Stimulated activated CD8-positive, alpha-beta memory T cell treated with anti-CD3 and anti-CD28 coated beads, Interleukin-4, amount 100 ng/mL, for 1 hour (primary cell): ENCODE measurements at places on chromosomes 1 and 21.

- no peak for DNase-seq
These were observed 15.8 kb upstream of the SLC25A44 start for GRCh38 chr1:156177919-156178654.

DNA sequence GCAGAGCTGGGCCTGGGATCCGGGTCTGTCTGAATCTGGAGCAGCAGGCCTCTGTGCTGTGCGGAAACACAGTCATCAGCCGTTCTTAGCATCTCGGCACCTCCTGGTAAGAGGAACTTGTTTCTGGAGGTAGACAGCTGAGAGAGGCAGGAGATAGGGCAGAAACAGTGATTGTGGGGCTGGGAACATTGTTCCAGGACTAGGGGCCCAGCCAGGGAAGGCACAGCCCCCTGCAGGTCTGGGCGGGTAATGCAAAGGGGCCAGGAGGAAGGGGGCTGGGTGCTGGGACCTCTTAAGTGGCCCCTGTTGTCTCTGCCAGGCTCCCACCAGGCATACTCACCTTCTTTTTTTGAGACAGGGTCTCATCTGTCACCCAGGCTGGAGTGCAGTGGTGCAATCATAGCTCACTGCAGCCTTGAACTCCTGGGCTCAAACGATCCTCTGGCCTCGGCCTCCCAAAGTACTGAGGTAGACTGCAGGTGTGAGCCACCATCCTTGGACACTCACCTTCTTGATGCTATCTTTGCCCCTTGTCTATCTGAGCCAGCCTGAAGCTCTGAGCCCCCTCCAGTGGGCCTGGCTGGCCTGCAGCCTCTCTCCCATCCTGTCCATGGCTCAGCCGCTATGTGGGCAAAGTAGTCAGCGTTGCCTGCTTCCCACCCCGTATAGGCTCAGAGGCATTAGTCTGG lies 134.3 kb upstream of the ZBTB40 start:
- no peak for DNase-seq

DNA sequence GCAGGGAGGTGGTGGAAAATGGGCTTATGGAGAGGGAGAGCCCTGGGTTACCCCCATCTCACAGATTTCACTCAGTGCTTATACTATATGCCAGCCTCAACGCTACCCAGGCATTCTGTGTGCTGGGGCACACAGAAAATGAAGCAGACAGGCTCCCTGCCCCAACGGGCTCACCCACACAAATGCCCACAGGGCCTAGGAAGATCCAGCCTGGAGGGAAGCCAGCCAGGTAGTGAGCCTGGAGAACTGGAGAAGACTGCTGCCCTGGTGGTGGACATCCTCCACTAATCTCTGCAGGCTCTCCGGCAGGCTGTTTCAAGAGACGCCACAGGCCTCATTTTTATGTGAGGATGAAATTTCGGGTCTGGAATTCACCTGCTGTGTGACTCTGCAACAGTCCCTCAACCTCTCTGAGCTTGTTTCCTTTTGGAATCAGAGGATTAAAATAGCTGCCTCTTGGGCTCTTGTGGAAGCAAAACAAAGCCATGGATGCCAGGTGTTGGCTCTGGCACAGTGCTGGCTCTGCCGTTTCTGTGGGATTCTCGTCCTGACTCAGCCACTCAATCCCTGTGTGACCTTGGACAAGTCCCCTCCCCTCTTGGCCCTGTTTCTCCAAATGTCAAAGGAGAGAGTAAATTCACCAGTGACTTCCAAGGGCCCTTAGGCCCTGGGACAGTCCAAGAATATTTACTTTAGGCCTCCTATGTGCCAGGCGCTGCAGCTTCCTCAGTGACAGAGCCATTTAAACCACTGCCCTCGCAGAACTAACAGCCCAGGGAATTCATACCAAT lies 3.6 kb downstream of the PAQR7 start:
- no peak for DNase-seq

DNA sequence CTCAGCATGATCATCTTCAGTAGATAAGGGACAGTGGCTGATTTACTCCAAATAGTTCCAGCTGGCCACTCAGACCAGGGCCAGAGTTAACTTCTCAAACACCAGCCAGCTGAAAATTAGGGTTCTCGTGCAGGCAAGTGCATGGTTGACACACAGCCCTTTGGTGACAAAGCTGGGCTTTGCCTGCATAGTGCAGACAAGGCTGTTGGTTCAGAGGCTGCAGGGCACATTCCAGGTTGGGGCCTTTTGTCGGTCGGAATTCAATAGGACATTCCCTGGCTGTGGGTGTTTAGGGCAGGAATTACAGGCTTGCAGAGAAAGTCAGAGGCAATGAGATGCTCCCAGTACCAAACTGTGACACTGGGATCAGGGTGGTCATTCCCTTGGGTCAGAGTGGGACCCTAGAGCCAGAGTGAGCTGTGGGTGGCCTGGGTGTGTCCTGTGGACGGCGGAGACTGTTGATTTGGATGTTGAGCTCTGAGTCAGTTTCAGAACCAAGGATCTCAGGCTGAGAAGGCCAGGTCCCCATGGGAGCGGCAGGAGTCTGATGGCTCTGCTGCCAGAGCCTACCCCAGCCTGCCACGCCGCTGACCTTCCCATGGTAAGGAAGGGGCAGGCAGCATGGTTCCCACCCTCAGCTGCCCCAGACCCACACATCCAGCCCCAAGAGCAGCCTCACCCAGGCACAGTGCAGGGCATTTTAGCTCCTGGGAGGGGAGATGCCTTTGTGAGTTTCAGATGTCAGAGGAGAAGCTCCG lies 56.2 kb downstream of the STUM start:
- DNase-seq: no peak

DNA sequence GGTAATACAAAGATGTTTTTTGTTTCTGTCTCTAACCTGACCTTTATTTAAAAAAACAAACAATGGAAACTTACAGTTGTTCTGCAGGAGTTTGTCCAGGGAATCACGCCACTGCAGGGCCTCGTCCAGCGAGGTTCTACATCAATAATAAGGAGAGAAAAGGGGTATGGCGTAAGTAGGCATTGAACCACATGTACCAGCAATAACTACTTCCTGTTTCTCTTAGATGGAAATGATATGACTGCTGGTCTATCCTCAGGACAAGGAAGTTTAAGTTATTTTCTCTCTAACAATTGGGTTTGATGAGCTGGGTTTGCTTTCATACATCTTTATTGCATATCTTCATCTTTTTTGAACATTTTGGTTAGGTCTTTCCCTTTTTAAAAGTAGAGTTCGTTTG lies 40.9 kb downstream of the RGS5 start:
- DNase-seq: no peak

DNA sequence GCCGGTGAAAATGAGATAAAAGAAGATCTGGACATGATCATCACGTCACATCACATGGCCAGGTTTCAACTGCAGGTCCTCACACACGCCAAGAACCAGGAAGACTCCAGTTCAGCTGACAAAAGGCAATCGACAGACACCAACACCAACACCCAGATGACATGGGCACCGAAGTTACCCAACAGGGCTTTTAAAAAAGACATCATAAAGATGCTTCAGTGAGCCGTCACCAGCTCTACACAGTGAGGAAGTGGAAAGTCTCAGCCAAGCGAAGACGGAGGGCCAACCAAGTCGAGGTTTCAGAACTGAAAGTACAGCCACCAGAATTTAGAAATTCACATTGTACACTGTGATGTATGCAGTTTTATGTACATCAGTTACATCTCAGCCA lies 154.3 kb upstream of the COL6A1 start:
- DNase-seq: no peak

- DNase-seq: no peak
These were observed 382.8 kb downstream of the AMY1C start for GRCh38 chr1:104132382-104132973.

- no peak for DNase-seq
These were observed 288.8 kb downstream of the DPYD start for GRCh38 chr1:97632075-97632474.

DNA sequence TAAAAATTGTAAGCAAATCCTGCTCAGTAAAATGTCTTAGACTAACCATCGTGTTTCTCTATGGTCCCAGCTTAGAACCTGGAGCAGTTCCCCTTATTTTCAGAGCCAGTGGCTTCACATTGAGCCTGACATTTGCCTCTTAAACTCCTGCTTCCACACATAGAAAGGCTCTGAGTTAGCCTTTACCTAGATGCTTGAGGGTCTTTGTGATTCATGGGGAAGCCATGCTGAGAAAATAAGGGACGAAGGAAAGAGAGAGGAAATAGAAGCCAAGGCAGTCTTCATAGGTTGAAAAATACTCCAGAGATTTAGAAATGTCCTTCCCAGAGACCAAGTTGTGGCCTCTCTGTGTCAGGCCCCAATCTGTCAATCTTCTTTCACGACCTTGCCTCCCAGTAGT lies 16.1 kb upstream of the RBBP5 start:
- DNase-seq: no peak

DNA sequence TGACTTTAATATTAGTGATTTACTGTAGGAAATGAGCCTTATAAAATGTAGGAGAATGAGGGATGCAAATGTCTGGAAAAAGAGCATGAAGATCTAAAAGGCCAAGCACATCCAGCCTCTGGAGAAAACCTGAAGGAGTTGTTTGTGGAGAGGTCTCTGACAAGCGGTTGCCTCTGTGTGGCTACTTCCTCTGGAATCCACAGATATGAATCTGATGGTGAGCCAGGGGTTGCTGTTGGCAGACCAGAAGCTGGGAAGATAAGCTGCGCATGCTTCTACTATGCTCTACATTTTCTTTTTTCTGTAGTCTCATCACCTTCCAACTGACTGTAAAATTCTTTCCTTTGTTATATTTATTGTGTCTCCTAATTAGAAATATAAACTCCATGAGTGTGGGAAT lies 248.6 kb downstream of the OLFM3 start:
- DNase-seq: no peak

DNA sequence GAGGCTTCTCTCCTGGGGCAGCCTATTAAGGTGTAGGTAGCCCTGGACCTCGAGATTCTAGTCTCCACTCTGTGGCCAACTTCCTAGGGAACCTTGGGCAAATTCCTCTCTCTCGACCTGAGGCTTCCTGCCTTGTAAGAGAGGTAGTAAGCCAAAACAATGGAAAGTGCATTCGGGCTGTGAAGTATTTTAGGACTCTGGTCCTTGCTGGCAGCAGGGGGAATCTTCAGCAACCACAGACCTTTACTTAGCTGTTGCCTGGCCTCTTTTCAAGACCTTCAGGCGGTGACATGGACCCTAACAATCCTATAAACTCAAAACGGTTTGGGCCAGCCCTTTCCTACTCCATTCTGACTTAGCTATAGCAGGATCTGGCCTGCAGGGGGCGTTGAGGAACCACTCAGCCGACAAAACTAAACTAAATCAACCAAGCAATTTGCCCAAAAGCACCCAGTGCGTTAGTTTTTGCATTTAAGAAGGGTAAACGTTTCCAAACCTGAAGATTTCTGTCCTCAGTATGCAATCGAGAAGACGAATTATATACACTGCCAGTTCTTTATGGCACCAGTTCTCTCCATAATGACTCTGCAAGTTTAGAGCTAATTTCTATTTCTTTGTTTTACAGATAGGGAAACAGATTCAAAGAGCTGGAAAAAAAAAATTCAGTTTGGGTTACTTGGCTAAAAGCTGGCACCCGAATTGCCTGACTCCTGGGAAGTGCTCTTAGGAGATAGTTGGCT lies 10.9 kb upstream of the SESN2 start:
- peak; percentile 68 for DNase-seq

DNA sequence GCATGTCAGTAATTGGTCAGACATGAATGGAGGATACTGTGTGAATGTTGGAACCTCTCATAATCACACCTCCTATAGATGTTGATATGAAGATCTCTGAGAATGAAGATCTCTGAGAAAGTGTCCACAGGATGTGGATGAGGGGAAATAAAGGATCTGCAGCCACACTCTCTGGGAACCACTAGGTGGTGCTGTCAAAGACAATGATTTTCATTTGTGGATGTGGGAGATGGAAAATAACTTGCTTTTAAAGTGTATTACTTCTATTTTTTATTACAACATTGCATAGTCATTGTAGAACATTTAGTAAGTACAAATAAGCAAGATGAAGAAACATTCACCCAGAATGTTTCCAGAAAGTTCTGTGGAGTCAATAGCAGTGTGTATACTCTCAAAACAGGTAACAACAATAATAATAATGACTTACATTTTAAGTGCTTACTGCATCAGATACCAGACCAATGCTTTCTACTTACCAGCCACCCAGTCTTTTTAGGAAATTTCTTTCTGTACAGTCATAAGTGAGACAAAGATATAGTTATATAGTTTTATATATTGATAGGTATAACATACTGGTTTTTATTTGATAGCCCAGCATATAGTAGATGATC lies 128.2 kb downstream of the ATG4C start:
- DNase-seq: no peak

DNA sequence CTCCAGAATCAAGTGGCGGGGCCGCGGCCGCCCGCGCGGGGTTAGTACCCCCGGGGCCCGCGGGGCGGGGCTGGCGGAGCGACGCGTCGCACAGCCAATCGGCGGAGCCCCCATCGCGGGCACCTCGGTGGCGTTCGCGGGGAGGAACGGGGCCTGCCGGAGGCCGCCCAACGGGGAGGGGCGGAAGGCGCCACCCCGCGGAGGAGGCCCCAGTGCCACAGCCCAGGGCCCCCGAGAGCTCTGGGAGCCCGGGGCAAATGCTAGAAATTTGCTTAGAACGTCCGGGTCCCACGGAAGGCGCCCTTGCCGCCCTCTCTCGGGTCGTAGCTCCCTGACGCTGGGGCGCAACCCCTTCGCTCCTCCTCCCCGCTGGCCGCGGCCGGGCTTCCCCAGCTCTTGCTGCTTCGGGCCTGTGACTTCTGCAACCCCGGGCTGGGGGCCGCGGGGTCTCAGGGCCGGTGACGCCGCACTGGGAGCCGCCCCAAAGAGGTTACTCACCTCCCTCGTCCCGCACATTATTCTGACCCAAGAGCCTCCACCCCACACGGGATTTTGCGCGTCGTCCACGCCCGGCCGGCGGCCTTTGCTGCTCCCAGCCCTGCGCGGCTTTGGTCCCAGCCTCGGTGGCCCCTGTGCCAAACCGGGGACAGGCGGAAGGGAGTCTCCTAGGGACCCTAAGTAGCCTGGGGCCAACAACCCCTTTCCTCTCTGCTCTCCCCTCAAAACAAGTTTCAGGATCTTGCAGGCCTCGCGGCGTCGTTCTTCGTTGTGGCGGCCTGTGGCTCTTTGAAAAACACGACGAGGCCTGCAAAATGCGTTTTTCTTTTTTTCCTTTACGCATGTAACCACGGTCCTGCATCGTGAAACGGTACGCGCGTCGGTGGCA lies at the start of gene RUNX3:
Gene RUNX3 (minus strand): TSS at position 17 of the 886 bp plus-strand sequence. CDS start 408 bp downstream, outside the sequence.
- DNase-seq: peak; percentile 87

DNA sequence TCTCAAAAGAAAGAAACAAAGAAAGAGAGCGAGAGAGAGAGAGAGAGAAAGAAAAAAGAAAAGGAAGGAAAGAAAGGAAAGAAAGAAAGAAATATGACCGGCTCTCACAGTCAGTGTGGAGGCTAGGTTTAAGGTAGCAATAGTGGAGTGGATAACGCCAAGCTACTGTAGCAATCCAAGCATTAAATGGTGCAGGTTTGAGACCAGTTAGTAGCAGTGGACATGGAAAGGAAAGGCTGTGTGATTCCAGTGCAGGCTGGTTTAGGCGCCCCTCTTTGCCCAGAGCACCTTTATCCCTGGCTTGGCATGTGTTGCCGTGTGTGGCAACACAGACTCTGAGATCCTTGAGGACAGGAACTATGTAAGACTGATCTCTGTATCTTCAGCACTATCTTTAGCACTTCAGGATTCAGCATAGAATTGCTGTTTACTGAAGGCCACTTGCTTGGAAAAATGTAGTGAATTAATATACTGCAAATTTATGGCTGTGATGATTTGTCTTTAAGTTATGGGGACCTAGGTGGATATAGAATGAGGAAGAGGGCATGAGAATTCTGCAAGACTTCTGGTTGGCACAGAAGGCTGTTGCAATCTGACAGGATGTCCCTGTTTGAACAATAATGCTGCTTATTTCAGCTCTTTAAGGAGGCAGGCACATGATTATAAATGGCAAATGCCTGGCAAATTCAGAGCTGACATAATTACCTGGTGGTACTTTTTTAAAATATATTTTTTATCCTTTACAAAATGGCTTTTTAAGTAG lies 10.8 kb upstream of the OSBPL9 start:
- DNase-seq: no peak
